ENCODE measurements at places on chromosomes 6 and 20. TPM values are rescaled to one million over a fixed set of nuclear protein-coding genes. Genes with fewer than 3 reads are reported as not detected.

MAS1L gene
- not detected for total RNA-seq

RIMS4 gene
- 0.10 TPM for total RNA-seq

ADGB gene
- not detected for total RNA-seq

PHACTR2 gene
- total RNA-seq: 181 TPM

SH3BGRL2 gene
- total RNA-seq: 7.0 TPM

CLIC5 gene
- 10.9 TPM for total RNA-seq

RAB44 gene
- total RNA-seq: not detected

BPIFB2 gene
- total RNA-seq: not detected

PTGIS gene
- total RNA-seq: 12.2 TPM

WFDC2 gene
- total RNA-seq: 4.6 TPM

TREML2 gene
- 0.10 TPM for total RNA-seq

HCK gene
- total RNA-seq: 0.54 TPM

PSORS1C1 gene
- total RNA-seq: 0.54 TPM

C6orf120 gene
- total RNA-seq: 34.2 TPM

PPIL6 gene
- 0.95 TPM for total RNA-seq

CGA gene
- total RNA-seq: not detected

MATN4 gene
- total RNA-seq: not detected

SLC13A3 gene
- 0.90 TPM for total RNA-seq

RHAG gene
- total RNA-seq: 0.46 TPM

MEI4 gene
- total RNA-seq: 0.38 TPM

ADAT2 gene
- total RNA-seq: 10.0 TPM

GJA10 gene
- total RNA-seq: not detected

TNF gene
- total RNA-seq: not detected

RGL2 gene
- 167 TPM for total RNA-seq

TCF21 gene
- total RNA-seq: not detected

MRPL18 gene
- 31.0 TPM for total RNA-seq

IL17F gene
- total RNA-seq: not detected

ESR1 gene
- 0.05 TPM for total RNA-seq

BANF2 gene
- not detected for total RNA-seq

TRAPPC3L gene
- not detected for total RNA-seq

Measured in endothelial cell (in vitro differentiated cells).